Stimulated activated CD4-positive, alpha-beta T cell treated with anti-CD3 and anti-CD28 coated beads, Interleukin-4, amount 100 ng/mL, for 1 hour (primary cell): ENCODE measurements at places on chromosomes 12 and 14.

DNA sequence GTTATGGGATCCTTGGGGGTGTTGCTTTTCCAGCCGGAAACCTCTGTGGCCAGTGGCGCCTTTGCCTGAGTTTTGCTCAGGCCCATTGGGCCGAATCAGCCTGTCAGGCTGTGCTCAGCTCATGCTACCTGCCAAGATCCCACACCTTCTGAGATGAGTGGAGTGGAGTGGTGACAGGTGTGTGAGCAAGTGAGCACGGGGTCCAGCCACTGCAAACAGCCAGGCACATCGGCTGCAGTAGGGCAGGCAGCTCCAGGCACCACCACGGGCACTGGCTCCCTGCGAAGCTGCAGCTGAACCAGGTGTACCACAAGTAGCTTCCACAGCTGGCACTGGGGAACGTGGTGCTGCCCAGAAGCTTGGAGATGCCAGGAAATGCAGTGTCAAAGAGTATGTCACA lies 21.1 kb upstream of the WDR89 start:
- no peak for DNase-seq

- no peak for DNase-seq
Measured at GRCh38 chr12:77308056-77308455, 242.7 kb upstream of the E2F7 start.

- DNase-seq = no peak
Measured at GRCh38 chr12:50925342-50925651, 27.0 kb upstream of the HIGD1C start.

DNA sequence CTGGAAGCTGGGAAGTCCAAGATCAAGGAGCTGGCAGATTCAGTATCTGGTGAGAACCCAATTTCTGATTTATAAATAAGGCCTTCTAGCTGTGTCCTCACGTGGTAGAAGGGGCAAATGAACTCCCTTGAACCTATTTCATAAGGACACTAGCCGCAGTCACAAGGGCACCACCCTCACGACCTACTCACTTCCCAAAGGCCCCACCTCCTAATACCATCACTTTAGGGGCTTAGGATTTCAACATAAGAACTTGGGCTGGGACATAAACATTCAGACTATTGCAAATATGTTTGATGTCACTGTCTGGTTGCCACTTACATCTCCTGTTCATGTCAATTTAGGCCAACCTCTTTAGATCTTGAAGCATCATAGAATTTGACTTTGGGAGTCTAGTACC lies 10.8 kb upstream of the CNIH1 start:
- DNase-seq = no peak

GRCh38 chr12:122028905-122029560 lies 7.3 kb downstream of the BCL7A start:
- DNase-seq = no peak

- DNase-seq = no peak
Measured at GRCh38 chr14:90664911-90665310, 151.3 kb downstream of the TTC7B start.

GRCh38 chr14:68042586-68043210 lies 223.1 kb downstream of the RAD51B start:
- no peak for DNase-seq

DNA sequence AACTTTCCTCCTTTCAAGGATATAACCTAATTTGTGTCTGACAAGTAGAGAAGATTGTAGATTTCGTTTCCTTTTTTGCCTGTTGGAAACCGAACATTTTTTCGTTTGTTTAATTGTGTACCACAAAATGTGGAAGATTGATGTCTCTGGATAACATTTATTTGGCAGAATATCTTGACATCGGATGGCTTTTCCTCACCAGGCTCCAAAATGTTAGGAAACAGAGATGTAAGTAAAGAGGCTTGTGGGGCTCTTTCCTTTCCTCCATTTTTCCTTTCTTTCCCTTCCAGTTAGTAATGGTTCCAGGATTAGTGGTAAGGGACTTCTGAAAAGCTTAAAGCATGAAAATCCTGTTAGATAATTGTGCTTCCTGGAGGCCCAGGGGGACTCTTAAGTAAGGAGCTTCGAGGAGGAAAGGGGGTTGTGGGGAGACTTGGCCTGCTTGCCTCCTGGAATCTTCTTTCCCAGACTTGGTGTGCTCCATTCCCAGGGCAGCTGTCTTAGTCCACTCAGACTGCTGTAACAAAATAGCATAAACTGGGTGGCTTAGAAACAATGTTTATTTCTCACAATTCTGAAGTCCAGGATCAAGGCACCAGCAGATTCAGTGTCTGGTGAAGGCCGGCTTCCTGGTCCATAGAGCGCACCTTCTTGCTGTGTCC lies 243.1 kb upstream of the PWP1 start:
- DNase-seq = no peak
